ENCODE measurements at places on chromosomes 4 and X.

GRCh38 chr4:127446427-127446885 lies 186.3 kb upstream of the INTU start:
- DNase-seq, result no peak

- DNase-seq, result no peak
Measured at GRCh38 chr4:160928482-160928881, 1235.3 kb downstream of the FSTL5 start.

DNA sequence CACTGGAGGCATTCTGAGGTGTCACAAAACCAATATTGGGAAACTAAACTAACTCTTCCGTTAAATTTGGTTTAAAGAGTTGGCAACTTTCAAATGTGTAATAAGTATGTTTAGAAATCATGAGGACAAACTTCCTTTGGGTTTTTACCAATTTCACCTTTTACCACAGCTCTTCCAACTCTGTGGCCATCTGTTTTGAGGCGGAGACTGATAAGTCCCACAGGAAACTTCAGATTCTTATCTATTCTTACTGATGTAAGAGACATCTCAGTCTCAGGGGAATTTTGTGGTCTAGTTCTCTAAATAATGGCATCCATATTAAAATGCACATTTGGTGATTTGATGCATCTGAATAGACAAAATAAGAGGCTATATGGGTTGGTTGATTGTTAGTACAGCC lies 229.2 kb upstream of the AFF2 start:
- no peak for DNase-seq

DNA sequence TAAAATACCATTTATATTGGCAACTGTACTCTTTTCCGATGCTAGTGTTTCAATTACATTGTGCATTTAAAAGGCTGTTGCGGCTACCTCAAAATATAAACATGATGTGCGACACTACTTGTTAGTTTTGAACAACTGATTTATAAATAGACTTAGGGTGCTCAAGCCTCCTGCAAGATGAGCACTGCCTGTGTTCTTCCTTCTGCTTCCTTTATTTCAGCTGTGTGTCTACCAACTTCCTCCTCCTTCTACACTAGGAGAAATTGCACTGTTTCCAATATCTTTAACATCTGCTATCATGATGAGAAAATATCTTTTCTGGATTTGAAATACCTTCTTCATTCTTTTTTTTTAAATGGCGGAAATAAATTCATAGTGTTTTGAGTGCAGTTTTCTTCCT lies 24.0 kb downstream of the TET2 start:
- no peak for DNase-seq

DNA sequence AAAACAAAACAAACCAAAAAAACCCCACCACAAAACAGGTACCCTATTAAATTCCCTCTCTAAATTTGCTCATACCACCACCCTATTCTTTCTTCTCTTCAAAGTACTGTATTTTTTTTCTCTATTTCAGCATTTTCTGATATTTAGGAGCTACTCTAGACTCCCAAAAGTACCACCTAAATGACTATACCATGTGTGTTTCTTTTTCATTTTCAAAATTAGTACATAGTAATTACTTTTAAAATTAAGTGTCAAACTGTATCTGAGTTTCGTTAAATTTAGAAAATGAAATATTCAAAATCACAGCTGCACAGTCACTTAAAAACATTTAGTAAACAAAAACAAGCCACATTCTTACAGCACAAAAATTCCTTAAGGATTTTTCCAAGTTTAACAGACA lies 161.7 kb downstream of the FBXW7 start:
- no peak for DNase-seq

DNA sequence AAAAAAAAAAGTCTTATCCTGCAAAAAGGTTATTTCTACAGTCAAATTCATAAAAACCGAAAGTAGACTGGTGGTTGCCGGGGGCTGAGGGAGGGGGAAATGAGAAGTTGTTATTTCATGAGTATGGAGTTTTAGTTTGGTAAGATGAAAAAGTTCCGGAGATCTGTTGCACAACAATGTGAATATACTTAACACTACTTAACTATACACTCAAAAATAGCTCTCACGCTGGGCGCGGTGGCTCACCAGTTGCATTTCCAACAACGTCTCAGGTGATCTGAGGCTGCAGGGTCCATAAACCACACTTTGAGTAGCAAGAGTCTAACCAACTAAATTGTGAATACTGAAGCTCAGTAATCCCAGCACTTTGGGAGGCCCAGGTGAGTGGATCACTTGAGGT lies 52.4 kb downstream of the ANOS1 start:
- no peak for DNase-seq

- DNase-seq, result no peak
Measured at GRCh38 chr4:105088110-105088879, 58.4 kb upstream of the TET2 start.

DNA sequence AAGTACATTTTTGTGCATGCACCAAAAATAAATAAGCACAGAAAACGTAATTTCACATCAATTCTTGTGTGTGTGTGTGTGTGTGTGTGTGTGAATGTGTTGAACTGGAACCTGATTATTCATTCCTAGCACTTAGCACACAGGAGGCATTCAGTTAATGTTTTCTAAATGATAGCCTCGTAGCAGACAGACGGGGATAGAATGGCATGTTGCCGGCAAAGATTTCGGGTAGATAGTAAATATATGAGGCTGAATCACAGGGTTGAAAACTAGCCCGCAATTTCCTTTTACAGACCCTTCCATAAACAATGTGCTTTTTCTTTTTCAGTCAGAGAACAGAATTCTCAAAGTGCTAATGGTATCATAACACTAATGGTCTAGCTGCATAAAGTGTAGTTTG lies 13.5 kb downstream of the MAOB start:
- no peak for DNase-seq

DNA sequence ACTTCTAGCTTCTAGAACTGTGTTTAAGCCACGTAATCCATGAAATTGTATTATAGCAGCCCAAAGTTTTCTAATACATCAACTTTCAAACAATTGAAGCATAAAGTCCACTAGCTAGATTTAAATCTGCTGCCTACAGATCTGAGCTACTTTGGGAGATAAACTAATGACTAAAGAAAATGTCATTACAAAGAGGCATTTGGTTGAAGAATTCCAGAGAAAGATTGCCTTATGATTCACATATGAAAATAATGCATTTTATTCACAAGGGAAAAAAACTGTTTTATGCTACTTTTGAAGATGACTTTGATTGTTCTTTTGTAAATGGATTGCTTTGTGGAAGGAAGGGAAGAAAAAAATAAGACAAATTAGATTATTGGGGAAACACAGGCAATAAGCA lies 124.1 kb upstream of the SLIT2 start:
- no peak for DNase-seq

- DNase-seq, result no peak
Measured at GRCh38 chr4:137754652-137755471, 222.6 kb upstream of the PCDH18 start.

DNA sequence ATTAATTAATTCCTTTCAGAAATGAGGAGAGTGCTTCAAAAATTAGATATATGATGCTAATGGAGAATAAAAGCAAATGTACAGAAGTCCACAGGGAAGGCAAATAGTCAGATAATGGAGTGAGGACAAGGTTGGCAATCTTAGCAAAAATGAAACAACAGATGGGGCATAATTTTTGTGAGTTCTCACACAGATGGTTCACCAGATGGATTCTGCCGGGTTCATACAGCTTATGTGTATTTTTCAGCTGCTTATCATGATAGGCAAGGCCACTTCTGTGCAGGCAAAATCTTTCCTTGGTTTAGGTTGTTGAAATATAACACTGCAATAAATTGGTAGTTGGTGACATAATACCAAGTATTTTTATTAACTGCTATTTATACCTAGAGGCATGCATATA lies 1539.0 kb upstream of the IGFBP7 start:
- DNase-seq, result no peak

DNA sequence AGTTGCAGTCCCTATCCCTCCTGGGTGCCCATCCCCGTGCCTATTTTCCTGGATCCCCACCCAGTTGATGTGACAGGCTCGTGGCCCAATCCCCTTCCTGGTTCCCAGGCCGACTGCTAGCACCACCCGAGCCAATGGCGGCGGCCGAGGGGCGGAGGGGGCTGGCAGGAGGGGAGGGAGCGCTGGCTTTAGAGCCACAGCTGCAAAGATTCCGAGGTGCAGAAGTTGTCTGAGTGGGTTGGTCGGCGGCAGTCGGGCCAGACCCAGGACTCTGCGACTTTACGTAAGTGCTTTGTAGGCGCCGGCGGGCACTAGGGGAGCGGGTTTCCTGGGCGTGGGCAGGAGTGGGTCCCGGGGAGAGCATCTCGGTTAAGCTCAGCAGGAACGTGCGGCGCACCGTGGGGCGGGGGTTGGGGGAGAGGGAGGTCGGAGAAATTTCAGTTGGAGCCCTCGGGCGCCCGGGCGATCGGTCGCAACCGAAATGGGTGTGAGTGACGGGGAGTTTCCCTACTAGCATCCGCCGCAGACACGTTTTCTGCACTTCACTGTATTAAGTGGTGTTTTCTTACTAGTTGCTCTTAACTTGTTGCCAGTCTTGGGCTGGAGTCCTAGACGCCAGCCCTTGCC lies at the start of gene PLS3:
Gene PLS3, plus strand, starts transcription at position 197 of the 627 bp plus-strand sequence. CDS start 49,077 bp downstream, outside the sequence.
- peak; percentile 88 for DNase-seq

- no peak for DNase-seq
Measured at GRCh38 chrX:46582325-46582724, 8.8 kb downstream of the CHST7 start.
